ENCODE measurements at places on chromosomes 4 and X. TPM values are rescaled to one million over a fixed set of nuclear protein-coding genes. Genes with fewer than 3 reads are reported as not detected.

Gene LETM1
- 53.1 TPM for total RNA-seq

Gene AMBN
- total RNA-seq: not detected

Gene MSX1
- total RNA-seq: 0.87 TPM

Gene CENPU
- total RNA-seq: 3.0 TPM

Gene COX7B2
- total RNA-seq: not detected

Measured in astrocyte (in vitro differentiated cells and primary cell).